ENCODE measurements at places on chromosomes 3 and 15.

GRCh38 chr3:129838086-129838485 is 55.4 kb downstream of the TMCC1 start:
- no peak for DNase-seq

GRCh38 chr3:88167704-88168103 is 17.9 kb downstream of the C3orf38 start:
- DNase-seq, result no peak

- no peak for DNase-seq
Measured at GRCh38 chr15:64521726-64522164, 61.4 kb downstream of the ZNF609 start.

DNA sequence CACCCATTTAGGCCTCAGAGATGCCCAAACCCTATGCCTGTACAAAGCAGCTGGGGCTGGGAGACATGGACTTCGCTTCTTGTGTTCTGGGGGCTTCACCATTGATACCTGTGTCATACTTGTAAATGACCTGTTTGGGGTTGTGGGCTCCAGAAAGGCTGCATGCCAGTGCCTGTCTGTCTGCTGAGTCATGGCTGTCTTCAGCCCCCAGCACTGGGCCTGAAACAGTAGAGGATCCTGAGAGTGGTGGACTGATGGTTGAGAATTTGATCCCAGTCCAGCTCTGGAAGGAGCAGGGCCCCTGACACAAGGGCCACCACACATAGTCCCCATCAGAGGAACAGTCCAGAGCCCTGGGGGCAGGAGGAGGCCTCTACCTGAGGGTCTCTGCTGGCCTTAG is 24.6 kb upstream of the APEH start:
- DNase-seq, result no peak

DNA sequence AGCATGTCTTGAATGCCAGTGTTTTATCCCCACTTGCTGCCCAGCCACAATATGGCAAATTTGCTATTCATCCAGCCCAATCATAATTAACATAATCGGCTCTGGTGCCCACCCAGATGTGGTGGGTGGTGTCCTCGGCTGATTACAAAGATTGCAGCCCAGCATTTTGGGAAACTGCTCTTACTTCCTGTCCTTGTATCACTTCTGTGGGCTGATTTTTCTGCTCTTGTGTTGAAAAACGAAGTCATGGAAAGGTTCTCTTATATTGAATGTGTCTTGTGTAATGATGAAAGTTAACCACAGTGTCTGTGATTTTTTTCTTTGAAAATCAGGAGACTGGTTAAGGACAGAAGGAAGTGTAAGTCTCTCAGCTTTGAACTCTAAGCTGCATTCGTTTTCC is 141.7 kb downstream of the CACNA2D3 start:
- no peak for DNase-seq

All from activated CD4-positive, alpha-beta T cell treated with anti-CD3 and anti-CD28 coated beads, Interleukin-2, amount 10 ng/mL, durations not matched to agents 7 days and 5 days (primary cell).